ENCODE measurements at places on chromosomes 3 and 15.

- DNase-seq: no peak
Measured at GRCh38 chr3:13379201-13379830, 40.8 kb downstream of the NUP210 start.

DNA sequence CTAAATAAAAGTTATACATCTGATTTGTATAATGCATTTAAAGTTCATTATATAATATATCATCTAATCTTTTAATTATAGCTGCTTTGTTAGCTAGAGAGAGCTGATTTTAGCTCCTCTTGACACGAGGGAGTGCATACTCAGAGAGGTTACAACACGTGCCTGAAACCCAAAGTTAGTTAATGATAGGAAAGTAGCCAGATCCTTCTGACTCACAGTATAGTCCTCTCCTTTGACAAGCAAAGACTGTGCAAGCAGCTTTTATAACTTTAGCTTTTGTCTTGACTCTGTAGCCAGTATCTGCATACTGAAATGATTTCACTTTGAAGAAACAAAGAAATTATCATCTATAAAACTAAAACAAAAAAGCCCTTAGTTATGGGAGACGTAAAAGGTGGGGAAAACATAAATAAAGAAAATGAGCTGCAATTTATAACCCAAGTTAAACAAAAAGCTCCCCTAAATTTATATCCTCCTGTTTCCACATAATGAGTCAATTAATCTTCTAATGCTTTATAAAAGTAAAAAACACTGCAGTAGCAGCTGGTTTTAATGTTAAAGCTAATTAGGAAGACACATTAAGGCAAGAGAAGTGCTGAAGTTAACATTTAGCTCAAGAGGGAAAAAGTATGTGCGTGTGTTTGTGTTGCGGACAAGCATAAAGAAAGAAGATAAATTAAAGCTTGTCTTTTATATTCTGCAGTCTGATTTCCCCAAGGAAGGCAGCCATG lies 13.1 kb downstream of the GABRR3 start:
- no peak for DNase-seq

GRCh38 chr3:189058071-189058470 lies 113.7 kb upstream of the TPRG1 start:
- DNase-seq: no peak

DNA sequence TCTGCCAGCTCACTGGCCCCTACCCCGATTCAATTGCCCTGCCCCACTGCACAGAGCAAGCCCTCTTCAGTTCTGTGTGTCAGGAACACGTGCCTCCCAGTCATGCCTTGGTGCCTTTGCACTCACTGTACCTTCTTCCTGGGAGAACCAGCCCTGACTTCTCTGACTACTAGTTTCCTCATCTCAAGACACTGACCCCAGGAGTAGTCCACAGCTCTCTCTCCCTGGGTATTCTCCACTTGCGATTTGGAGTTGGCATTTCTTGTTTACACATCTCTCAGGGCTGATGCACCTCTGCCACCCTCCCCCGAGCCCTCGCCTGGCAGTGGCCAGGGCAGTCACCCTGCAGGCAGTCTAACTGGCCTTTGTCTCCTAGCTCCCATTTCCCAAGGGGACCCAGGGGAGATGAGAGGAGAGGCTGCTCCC lies 5.7 kb downstream of the CISH start:
- DNase-seq: no peak

GRCh38 chr3:7813365-7813764 lies 688.3 kb upstream of the LMCD1 start:
- no peak for DNase-seq

DNA sequence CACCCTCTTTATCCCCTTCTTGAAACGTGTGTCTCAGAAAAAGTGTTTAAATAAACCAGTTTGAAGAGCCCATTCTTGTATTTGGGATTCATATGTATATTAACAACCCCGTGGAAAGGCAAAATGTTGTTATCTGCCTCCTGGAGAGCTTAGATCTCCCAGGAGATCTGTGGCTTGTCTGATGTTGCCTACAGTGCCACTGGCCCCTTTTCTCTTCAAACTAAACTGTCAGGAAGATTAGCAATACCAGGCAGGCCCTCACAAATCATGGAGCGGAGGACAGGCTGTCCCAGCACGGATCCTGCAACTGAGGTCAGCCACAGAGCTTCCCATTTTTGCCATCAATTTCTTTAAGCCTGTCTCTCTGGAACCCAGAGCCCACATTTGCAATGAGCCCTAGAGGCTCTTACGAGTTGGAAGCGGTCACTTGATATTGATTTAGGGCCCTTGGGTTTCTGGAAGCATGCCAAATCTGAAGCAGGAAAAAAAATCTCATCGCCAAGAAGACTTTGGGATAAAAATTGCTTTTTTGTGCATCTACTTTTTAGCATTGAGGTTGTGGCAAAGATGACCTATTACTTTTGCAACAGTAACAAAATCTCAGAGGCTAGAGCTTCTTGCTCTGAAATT lies 234.1 kb downstream of the OPA1 start:
- DNase-seq: no peak

- no peak for DNase-seq
Measured at GRCh38 chr3:169215461-169216352, 447.8 kb downstream of the MECOM start.

DNA sequence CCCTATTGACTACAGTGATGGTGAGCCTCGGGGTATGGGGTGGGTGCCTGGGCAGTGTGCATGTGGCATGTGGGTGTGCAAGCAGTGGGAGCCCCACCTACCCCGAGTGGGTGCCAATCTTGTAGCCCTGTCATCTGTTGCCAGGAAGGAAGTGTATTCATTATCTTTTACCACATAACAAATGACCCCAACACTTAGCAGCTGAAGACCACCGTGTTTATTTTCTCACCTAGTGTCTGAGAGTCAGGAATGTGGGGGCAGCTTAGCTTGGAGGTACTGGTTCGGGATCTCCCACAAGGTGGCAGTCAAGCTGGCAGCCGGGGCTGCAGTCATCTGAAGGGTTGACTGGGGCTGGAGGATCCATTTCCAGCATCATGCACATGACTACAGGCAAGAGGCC lies 21.7 kb downstream of the XYLB start:
- DNase-seq: no peak

GRCh38 chr3:178526291-178526690 lies 9.9 kb upstream of the KCNMB2 start:
- no peak for DNase-seq

DNA sequence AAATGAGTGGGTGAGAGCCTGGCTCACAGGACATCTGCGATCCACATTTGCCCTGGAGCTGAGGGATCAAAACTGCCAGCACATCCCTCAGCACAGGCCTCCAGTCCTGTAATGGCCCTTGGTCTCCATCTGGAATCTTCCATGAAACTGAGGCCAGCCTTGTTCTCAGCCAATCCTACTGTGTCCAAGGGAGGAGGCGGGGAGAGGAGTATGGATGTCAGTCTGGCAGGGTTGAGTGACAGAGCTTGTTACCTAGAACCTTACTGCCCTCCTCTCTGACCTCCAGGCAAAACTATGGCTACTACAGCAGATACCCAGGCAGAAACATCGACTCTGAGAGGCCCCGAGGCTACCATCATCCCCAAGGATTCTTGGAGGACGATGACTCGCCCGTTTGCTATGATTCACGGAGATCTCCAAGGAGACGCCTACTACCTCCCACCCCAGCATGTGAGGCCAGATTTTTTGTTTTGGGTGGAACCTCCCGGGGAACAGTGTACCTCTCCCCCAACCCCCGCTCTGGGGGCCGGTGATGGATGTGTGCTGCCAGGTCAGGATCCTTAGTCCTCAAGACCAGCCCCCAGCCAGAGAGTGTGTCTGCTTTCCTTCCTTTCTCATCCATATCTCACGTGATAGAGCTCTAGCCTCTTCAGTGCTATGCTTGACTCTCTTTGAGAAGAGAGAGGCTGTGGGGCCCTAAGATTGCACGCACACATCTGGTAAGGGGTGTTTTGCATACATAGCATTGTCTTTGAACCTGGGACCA lies 41.3 kb downstream of the CHDH start:
- no peak for DNase-seq

DNA sequence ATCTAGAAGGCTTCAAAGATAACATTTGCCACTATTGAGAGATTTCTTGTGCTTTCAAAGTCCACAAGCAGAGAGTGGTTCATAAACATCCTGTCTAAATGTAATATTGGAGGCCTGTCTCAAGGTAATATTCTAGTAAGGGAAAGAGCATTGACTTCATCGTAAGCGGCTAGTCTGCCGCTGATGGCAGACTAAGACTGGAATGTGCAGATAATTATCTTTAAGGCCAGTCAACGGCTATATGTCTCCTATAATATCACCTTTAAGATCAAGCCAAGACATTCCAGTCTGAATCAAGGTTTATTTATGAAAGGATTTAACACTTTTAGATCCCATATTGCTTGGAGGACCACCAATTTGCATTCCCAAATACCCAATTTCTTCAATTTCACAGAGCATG lies 424.2 kb upstream of the WNT5A start:
- no peak for DNase-seq

- DNase-seq: no peak
Measured at GRCh38 chr15:81023483-81024264, 23.0 kb downstream of the TLNRD1 start.

DNA sequence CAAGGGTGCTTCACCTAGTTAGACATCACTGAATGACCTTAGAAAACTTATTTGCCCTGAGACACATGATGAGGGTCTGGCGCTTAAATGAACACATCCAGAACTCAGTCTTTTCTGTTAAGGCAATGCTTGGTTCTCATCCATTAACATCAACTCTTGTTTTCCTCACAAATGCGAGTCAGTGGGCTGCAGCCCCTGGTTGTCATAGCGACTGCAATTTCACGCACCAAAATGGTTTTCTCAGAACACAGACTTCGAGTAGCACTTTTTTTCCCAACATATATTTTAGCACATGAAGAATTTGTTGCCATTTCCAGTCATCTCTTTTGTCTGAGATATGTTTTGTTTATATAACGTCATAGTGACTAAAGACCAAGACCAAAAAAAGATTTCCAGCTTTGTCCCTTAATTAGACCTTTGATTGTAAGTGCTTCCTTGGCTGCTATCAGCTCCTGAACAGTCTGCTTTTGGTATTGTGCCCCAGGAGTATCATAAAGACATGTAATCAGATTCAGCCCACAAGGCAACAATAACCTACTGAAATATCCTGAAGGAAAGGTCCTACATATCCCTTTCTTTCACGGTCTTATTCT lies 68.5 kb downstream of the GPR176 start:
- DNase-seq: no peak

DNA sequence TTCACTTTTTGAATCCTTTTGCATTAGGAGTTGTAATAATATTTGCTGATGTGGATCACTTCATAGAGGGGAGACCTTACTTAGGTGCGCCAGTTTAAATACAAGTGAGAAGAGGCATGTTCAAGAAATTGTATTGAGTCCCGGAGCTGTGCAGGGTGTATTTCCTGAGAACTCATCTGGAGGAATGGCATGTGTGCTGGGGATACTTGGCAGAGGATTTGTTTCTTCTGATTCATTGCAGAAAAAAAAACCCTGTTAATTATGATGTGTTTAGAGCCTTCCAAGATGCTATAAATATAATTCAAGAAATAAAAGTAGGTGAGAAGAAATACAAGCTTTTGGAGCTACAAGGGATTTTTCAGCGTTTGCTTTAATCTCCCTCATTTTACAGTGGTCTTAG lies 97.6 kb downstream of the TPRG1 start:
- no peak for DNase-seq

DNA sequence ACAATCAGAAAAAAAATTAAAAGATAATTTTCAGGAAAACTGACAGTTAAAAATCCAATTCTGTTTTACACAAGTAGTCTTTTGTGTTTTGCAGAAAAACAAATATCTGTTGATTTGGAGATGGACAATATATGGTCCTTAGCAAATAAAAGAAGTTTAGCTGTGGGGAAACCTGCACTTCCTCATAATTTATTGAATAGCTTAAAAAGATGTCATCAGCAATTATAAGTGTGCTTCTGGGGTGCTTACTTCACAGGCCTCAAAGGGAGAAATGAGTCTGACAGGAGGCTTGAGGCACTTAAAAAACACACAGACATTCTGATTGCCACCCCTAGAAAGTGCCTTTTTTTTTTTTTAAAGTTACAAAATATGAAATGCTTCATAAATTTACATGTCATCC lies 31.6 kb upstream of the CERS3 start:
- DNase-seq: no peak

GRCh38 chr3:183554377-183554776 lies 1.1 kb downstream of the KLHL6 start:
- DNase-seq: no peak

GRCh38 chr3:56870436-56870835 lies 68.7 kb upstream of the ARHGEF3 start:
- no peak for DNase-seq

DNA sequence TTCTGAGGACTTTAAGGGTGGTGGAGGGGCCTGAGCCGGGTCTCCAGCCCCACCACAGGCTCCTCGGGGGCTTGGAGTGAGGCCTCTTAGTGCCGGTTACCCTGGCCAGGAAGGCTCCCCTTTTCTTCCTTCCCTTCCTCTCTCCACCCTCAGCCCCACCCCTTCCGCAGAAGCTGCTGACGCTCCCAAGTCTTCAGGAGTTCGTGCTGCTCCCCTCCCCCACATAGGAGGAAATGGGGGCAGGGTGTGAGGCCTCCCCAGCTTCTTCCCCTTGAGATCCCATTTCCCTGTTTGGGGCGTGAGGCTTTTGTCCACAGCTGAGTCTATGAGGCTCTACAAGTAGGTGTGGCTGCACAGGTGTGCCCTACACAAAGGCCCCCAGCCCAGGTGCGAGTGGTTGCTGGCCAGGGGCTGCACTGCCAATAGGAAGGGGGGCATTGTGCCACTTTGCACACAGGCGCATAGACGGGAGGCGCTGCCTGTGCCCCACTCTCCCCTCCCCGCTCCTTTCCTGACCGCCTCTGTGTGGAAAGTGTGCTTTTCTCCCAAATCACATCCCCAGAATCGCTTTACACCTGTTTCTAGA lies 915 bp upstream of the CALML4 start:
- no peak for DNase-seq

DNA sequence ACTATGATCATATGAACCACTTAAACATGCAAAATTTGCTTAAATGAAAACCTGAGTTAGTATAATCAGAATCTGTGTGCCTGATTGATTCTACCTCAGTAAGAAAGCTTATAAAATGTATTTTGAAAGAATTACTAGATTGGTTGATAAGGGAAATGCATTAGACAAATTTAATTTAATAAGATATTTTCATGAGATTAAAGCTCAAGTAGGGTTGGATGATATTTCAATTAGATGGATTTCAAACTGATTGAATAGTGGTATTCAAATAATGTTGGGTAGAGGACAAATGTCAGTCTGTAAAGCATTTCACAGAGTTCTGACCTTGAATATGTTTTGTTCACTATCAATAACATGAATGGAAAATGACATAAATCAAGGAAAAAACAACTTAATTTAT lies 780.4 kb upstream of the ALCAM start:
- no peak for DNase-seq

DNA sequence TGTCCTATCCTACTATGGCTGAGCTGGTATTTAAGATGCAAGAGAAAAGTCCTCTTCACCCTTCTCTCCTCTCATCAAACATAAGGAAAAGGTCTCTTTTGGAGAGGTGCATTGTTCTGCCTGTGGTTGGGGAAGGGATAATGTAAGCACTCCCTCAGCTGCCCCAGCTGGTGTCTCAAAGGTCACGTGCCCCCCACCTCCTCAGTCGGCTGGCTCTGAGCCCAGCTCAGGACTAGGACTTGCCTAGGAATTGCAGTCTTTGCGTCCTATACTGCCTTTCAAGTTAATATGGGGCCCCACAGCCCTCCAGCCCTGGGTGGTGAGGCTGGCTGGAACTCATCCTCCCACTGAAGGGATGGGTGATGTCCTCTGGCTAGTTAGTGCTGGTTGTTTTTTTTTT lies 29.7 kb downstream of the OR4F15 start:
- DNase-seq: no peak

Measured in activated CD8-positive, alpha-beta memory T cell treated with anti-CD3 and anti-CD28 coated beads, Interleukin-2, amount 50 U/mL, for 4 hours (primary cell).